ENCODE measurements at places on chromosomes 2 and 18.

GRCh38 chr18:46624127-46624526 lies 32.9 kb downstream of the LOXHD1 start:
- DNase-seq = no peak

DNA sequence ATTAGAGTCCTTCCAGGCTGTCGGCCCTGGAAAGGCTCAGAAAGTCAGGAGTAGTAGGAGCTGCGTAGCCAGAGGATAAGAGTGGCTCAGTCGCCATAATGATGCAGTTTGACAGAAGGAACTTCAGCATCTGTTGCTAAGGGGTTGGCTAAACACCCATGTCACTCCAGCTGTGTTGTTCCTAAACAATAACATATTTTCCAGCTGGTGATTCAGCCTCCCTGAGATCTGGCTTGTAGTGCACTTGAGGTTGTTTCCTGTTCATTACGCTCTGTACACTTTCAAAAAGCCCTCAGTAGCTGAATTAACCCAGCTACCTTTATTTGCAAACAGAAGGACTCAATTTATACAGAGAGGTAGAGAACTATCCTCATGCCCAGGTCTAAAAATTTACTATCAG lies 39.7 kb upstream of the EPAS1 start:
- no peak for DNase-seq

DNA sequence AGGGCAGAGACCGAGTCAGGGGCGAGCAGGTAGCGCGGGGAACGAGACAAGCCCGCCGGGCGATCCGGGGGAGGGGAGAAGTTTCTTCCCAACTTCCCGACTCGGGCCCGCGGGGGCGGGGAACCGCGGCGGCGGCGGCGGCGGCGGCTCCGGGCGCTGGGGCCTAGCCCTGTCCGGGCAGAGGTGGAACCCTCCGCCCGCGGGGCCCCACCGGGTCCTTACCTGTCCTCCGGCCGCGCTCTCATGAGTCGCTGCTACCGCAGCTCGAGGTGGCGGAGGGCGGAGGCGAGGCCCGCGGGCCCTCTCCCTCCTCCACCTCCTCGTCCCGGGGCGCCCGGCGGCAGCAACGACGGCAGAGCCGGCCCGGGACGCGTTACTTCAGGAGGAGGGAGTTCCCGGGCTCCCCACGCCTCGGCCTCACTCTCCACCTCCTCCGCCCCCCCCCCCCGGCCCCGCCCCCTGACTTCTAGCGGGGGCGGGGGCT lies at the start of gene YES1:
Gene YES1 (minus strand): TSS at position 351 of the 484 bp plus-strand sequence. CDS start 55,415 bp downstream, outside the sequence.
- no peak for DNase-seq

GRCh38 chr2:100936070-100936741 lies 65.9 kb upstream of the RPL31 start:
- no peak for DNase-seq

DNA sequence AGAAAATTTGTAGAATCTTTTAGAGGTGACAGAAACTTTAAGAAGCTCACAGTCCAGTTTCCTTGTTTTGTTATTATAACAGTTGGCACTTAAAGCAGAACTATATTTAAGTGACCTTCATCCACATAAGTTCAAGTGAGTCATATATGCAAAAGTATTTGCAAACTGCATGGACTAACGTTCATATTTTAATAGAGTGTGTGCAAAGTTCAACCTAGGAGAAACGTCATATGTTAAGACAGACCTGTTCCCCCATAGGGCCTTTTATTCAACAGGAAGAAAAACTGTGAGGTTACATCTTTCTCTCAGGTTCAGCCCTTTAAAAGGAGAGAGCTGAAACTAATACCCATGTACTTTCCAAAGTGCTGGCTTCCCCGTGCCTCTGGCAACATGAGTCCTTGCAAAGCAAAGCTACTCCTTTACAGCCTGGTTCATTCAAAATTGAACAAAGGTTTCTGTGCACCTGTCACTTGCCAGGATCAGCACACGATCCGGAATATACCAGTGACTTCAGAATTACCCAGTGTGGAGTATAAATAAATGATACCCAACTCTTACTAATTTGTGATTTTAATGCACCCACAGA lies 280.0 kb upstream of the RAB12 start:
- peak; percentile 94 for DNase-seq

DNA sequence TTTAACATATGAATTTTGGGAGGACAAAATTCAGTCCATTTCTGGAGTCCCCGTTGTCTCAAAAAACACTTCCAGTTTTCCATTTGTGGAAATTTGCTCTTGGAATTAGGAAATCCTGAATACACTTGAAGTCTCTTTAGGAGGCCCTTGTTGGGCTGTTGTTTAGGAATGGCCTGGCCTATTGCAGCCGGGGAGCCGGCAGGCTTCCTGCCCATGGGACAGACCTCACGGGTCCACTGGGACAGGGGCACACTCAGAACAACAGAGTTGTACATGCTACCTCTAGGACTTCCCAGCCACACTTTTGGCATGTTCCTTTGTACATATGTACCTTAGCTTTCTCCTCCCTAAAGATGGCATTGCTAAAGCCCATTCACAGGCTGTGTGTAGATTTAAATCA lies 57.3 kb downstream of the ACOXL start:
- no peak for DNase-seq

- DNase-seq = no peak
These were observed 73.8 kb downstream of the RTP5 start for GRCh38 chr2:241943209-241943850.

GRCh38 chr2:8477552-8478470 lies 204.0 kb upstream of the ID2 start:
- DNase-seq = peak; percentile 32

GRCh38 chr2:240704651-240705050 lies 13.0 kb downstream of the AQP12A start:
- no peak for DNase-seq

DNA sequence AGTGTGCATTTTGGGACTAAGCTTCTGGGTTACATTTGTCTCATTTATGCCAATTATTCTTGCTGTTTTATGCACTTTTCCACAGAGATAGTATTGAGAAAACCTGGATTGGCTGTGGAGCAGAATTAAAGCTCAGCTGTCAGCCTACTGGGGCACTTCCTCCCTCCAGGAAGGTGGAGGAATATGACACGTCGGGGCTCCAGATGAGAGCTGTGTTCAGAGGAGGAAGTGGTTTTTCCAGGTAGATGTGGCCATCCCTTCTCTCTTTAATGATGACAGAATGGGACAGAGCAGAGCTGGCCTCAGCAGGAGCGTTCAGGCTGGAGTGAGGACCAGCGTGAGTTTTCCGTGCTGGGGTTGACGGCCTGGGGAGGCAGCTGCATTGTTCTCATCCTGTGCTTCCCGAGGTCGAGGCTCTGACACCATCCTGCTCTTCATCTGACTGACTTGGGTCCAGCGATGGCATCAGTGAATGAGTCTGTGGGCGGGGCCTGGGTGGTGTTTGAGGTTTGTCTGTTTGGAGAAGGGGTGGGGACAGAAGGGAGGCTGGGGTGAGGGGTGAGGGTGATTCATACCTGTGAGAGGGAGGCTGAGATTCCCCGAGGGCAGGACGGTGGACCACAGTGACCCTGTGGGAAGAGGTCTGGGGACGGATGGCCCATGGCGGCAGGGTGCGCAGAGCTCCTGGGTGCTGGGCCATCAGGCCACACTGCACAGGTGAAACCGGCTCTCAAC lies 207.0 kb downstream of the LDLRAD4 start:
- no peak for DNase-seq

GRCh38 chr2:44758591-44758990 lies 182.9 kb upstream of the SIX3 start:
- DNase-seq = no peak

DNA sequence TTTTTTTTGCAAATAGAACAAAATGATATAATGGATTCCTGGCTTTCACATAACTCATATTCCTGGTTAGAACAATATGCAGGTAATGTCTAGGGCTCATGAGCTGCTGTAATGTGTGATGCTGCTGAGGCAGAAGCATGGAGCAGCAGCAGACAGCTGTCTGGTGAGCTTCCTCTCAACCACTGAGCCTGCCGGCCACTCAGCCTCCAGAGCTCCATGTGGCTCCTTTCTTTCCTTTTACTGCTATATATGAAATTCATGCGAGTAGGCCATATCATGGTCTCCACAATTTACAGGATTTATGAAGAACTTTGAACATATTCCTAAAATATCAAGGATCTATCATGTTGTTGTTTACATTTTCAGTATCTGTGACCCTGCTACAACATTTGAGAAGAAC lies 120.9 kb downstream of the MEP1B start:
- no peak for DNase-seq

- no peak for DNase-seq
These were observed 56.1 kb downstream of the HS6ST1 start for GRCh38 chr2:128262315-128263253.

GRCh38 chr18:73647391-73647790 lies 500.2 kb downstream of the FBXO15 start:
- no peak for DNase-seq

DNA sequence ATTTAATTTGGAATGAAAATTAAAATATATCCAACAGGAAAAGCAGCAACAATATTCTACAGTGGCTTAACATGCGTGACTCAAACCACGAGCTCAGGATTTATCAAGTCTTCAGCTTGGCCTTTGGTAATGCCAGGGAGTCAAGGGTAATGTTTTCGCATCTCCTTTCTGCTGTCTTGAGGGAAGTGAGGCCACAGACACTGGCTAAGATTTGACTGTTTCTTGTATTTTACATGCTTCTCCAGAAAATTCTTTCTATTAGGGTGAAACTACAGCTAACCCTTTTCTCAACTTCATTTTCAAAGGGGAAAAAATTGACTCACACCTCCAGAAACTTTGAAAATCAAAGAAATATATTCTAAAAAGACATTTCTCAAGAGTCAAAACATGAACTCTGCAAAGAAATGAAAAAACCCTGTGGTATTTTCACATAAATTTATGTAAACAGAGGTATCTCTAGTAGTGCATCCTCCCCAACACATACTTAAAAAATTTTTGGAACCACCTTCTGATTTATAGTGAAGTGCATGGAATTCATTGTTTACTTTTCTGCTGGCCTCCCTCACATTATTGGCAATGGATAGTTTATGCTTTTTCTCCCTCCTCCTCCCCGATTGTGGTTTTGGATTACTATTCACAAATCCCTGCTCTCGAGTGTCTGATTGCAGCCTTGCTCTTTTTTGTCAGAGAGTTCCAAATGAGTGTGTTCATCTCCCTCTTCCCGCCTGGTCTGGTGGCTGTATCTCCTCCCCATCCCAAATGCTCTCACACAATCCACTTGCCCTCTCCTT lies 48.7 kb downstream of the DPP4 start:
- no peak for DNase-seq

- DNase-seq = no peak
These were observed 482.0 kb upstream of the DCC start for GRCh38 chr18:51857989-51858388.

GRCh38 chr18:12559319-12559718 lies 98.6 kb downstream of the SPIRE1 start:
- no peak for DNase-seq

GRCh38 chr2:143148757-143149156 lies 19.5 kb downstream of the ARHGAP15 start:
- no peak for DNase-seq

- DNase-seq = no peak
These were observed 52.1 kb downstream of the ICOS start for GRCh38 chr2:203988500-203989260.

DNA sequence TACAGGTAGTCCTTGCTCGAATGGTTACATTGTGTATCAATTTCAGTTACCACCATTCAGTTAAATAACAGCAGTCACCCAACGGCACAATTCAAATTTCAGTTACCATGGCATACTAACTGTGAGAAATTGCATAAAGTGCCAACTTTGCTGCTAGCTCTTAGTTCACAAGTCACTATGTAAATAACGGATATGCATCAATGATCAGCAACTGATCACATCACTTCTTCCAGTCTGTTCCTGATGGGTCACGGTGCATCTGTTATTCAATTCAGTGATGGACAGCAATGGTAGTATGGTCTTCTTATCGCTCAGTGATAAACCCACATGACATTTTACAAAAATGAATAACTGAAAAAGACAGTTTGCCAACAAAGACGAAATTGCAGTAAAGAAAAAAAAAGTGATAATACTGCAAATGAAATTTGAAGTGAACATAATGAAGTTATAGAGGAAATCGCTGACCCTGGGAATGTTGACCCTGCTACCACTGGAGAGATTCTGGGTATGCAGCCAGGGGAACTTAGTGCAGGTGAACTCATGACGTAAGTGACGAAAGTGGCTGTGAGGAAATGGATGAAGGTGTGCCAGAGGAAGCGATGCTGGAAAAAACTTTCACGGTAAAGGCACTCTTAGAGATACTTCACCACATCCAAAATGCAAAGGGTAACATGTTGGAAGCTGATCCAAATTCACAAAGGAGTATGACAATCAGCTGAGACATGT lies 25.9 kb upstream of the RAPGEF4 start:
- no peak for DNase-seq

GRCh38 chr2:32222966-32223365 lies 41.7 kb downstream of the NLRC4 start:
- no peak for DNase-seq

DNA sequence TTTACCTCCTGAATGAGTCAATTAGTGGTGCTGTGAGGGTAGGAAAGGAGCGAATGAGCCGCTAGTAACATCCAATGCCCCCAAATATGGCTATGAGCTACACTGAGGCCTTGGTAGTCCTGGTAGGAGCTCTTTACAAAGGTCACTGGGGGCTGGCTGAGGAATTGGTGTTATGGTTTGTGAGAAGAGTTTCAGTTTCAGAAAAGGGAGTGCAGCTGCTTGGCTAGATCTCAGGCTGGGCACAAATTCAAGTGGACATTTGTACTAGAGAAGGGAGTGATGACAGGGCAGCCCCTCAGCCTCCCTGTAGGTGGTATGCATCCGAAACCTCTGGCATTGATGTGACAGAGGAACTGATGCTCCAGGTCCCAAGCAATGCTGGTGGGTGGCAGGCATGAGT lies 13.9 kb upstream of the PAIP2B start:
- DNase-seq = no peak

GRCh38 chr2:158459161-158460003 lies 2.6 kb downstream of the PKP4 start:
- no peak for DNase-seq

GRCh38 chr18:36752929-36753865 lies 75.6 kb downstream of the TPGS2 start:
- DNase-seq = no peak

GRCh38 chr2:148819019-148819585 lies 55.9 kb upstream of the KIF5C start:
- DNase-seq = no peak

DNA sequence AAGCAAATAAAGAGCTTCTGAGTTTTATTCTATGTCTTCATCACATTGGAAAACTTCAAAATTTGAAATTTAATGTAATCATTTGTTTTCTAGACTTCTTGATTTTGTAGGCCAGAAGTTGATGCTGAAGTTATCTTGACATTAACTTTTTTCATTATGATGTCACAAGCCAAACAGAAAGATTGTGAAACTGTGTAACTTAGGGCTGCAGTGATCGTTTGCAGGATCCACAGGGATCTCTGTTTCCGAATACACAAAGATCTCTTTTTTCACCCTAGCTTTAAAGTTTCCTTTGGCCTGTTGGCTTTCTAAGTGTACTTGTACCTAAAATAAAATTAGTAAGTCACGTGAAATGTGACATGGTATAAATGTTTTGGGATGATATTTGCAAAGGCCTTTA lies 594.9 kb upstream of the CDH2 start:
- DNase-seq = no peak

- DNase-seq = no peak
These were observed 142.7 kb downstream of the SCG2 start for GRCh38 chr2:223459328-223459939.

GRCh38 chr2:162118166-162119031 lies 33.6 kb downstream of the GCG start:
- peak; percentile 15 for DNase-seq

- no peak for DNase-seq
These were observed 74.9 kb upstream of the KLHL14 start for GRCh38 chr18:32847691-32848090.

GRCh38 chr2:47043891-47044239 lies 111.2 kb downstream of the STPG4 start:
- DNase-seq = no peak

- no peak for DNase-seq
These were observed 37.5 kb upstream of the SMCHD1 start for GRCh38 chr18:2618009-2618408.
